Heart left ventricle (tissue), 16 donors: ENCODE measurements at places on chromosomes 7 and 10. TPM values are rescaled to one million over a fixed set of nuclear protein-coding genes. Genes with fewer than 3 reads are reported as not detected.

GRCh38 chr7:2540641-2541051 is 14.7 kb downstream of the BRAT1 start:
- H3K36me3 ChIP-seq, result peaks cover 72% of the 10 kb centered on the region
- no peak overlapping the region for H3K27ac ChIP-seq
- no peak for DNase-seq

GRCh38 chr10:18149196-18149800 is 9.1 kb downstream of the CACNB2 start:
- DNase-seq, result no peak
- H3K4me3 ChIP-seq, result no peak overlapping the region
- H3K4me1 ChIP-seq, result peaks cover 12% of the 10 kb centered on the region

DNA sequence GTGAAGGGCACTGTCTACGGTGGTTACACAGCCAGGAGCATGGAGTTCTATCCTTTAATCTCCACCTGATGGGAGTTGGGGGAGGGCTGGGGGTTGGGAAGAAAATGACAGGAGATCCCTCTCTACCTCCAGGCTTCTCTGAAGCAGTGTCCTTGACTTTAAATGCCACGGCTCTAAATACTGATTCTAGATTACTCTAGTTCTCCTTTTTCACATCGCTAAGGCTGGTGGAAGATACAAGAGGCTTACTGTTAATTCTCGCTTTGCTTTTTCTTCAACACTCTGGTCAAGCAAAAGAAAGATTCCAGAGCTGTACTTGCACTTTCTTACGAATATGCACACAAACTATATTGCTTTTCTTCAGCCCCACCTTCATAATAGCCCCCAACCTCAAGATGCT is 30.5 kb downstream of the ARL3 start:
- peaks cover 10% of the 10 kb centered on the region for H3K36me3 ChIP-seq
- peaks cover 8% of the 10 kb centered on the region for H3K4me1 ChIP-seq

Gene ACTR3C
- 3.7 TPM for total RNA-seq

DNA sequence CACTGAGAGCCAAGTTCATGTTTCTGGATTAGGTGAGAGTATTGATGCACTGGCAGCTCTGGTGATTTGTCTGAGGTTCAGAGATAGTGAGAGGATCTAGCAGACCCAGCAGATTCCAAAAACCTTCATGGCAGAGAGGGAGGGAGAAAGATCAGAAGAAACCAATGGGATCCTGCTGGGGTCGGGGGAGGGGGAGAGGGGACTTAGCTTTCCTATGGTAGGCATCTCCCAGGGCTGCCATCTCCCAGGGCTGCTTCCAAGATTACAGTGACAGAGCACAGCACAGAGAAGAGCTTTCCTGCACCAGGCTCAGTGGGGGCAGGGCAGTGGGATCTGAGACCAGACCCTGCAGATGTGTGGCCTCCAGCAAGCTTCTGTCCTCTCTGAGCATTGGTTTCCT is 76.8 kb upstream of the GDF10 start:
- no peaks in the 10 kb centered on the region for H3K4me1 ChIP-seq
- H3K27me3 ChIP-seq, result peaks cover 7% of the 10 kb centered on the region
- no peak overlapping the region for H3K4me3 ChIP-seq
- no peaks in the 10 kb centered on the region for H3K36me3 ChIP-seq

GRCh38 chr7:127905491-127906330 is 125.5 kb downstream of the LRRC4 start:
- H3K36me3 ChIP-seq, result no peaks in the 10 kb centered on the region
- no peak overlapping the region for H3K4me3 ChIP-seq
- H3K27ac ChIP-seq, result no peak overlapping the region
- DNase-seq, result no peak
- H3K4me1 ChIP-seq, result no peaks in the 10 kb centered on the region

GRCh38 chr10:102009801-102010425 is 46.1 kb downstream of the ARMH3 start:
- H3K27ac ChIP-seq, result no peak overlapping the region
- peak; percentile 40 for DNase-seq
- peaks cover 5% of the 10 kb centered on the region for H3K4me1 ChIP-seq
- no peak overlapping the region for H3K4me3 ChIP-seq

GRCh38 chr10:24958091-24958720 is 5.8 kb upstream of the PRTFDC1 start:
- no peaks in the 10 kb centered on the region for H3K36me3 ChIP-seq
- peak overlapping the region; percentile 64 for H3K27ac ChIP-seq

DNA sequence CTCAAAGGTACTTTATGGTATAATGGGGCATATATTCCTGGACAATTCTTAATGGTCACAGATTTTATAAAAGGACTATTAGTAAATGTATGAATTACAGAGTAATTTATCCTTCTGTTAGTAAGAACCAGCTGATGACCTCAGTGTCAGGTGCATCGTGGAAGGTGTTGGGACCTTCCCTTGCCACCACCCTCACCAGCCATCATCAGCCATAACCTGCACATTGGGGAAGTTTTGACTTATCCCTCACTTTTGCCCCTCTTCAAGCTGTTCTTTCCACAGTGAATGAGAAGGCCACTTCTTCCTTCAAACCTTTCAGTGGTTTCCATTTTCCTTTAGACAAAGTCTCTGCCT is 52.2 kb downstream of the FIGNL1 start:
- no peak overlapping the region for H3K27ac ChIP-seq
- no peaks in the 10 kb centered on the region for H3K4me1 ChIP-seq
- H3K4me3 ChIP-seq, result no peak overlapping the region
- H3K36me3 ChIP-seq, result no peaks in the 10 kb centered on the region

GRCh38 chr7:152876749-152877148 is 117.2 kb downstream of the ACTR3B start:
- no peaks in the 10 kb centered on the region for H3K4me1 ChIP-seq
- no peaks in the 10 kb centered on the region for H3K36me3 ChIP-seq
- no peaks in the 10 kb centered on the region for H3K27me3 ChIP-seq
- H3K27ac ChIP-seq, result no peak overlapping the region
- no peak overlapping the region for H3K4me3 ChIP-seq

Gene XPNPEP1
- total RNA-seq, result 34.4 TPM

Gene AOC1
- total RNA-seq, result 0.94 TPM

DNA sequence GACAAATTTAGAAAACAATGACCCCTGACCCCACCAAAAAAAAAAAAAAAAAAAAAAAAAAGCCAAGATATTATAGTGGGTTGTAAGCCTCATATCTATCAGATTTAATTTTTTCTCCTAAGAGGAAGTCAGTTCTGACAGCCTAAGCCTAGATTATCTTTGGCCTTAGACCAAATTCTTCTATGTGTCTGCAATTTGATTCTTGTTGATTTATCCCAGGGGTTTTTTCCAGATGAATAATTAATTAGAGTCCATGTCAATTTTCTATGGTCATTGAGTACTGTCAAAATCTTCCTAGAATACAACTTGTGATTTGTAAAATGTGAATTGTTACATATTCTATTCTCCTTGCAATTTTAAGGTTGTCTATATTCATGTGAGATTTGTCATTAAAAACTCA is 151.6 kb upstream of the CACNA2D1 start:
- H3K27me3 ChIP-seq, result no peaks in the 10 kb centered on the region
- DNase-seq, result no peak
- peaks cover 5% of the 10 kb centered on the region for H3K4me1 ChIP-seq
- no peaks in the 10 kb centered on the region for H3K36me3 ChIP-seq

Gene ZMIZ2
- total RNA-seq, result 44.6 TPM

GRCh38 chr10:104427989-104428388 is 74.4 kb downstream of the CFAP58 start:
- no peaks in the 10 kb centered on the region for H3K36me3 ChIP-seq
- no peak overlapping the region for H3K4me3 ChIP-seq
- H3K27me3 ChIP-seq, result no peaks in the 10 kb centered on the region
- H3K4me1 ChIP-seq, result no peaks in the 10 kb centered on the region
- no peak overlapping the region for H3K27ac ChIP-seq

GRCh38 chr10:103820101-103821062 is 35.0 kb downstream of the SH3PXD2A start:
- no peak overlapping the region for H3K4me3 ChIP-seq
- no peak overlapping the region for H3K27ac ChIP-seq
- H3K4me1 ChIP-seq, result peaks cover 68% of the 10 kb centered on the region
- peak; percentile 83 for DNase-seq
- H3K36me3 ChIP-seq, result no peaks in the 10 kb centered on the region

Gene AKR1D1
- total RNA-seq, result not detected

DNA sequence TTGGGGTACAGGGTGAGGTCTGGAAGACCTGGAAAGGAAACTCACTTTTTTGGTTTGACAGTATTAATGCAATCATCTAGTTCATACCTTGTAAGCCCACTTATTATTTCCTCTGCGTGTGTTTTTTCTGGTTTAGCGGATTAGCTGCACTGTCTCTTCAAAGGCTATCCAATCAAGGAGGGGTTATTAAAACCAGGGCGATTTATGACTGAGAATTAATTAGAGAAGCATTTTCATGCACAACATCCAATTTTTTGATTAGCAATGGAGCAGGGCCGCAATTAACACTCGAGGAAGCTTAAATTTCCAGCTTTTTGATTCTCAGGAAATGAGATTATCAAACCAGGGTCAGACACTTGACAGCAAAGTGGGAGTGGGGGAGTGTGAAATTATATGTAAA is 248.9 kb downstream of the EXOC4 start:
- no peaks in the 10 kb centered on the region for H3K36me3 ChIP-seq
- no peak for DNase-seq
- no peak overlapping the region for H3K27ac ChIP-seq

DNA sequence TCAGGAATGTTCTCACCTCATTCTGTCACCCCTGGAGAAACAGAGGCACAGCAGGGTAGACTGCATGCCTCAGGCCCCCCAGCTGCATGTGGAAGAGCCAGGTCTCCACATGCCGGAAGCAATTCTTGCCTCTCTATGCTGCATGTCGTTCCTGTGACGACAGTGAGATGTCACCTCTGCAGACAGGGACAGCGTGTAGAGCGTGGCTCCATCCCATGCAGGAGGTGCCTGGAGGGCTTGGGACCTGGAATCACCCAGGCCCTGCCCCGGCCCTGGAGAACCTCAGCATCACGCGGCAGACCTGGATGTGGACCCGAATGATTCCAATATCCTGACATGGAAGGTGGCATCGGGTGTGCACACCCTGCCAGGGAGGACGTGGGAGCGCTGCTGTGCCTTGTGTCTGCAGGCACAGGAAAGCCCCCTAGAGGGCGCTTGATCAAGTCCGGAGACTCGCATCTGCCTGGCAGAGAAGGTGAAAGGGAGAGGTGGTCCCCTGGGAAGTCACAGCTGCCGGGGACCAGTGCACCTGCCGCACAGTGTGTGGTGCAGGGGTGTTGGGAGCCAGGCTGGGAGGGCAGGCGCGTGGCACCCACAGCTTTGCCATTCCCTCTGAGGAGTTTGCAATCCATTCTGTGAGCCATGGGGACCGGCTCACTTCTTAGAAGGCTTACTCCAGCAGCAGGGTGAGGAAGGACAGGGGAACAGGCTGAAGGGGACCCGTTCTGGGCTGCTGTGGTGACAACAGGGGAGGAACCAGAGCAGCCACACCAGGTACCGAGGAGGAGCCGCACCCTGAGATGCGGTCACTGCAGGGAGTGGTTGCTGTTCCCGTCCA is 45.3 kb upstream of the EN2 start:
- H3K27ac ChIP-seq, result no peak overlapping the region
- H3K4me1 ChIP-seq, result no peaks in the 10 kb centered on the region

DNA sequence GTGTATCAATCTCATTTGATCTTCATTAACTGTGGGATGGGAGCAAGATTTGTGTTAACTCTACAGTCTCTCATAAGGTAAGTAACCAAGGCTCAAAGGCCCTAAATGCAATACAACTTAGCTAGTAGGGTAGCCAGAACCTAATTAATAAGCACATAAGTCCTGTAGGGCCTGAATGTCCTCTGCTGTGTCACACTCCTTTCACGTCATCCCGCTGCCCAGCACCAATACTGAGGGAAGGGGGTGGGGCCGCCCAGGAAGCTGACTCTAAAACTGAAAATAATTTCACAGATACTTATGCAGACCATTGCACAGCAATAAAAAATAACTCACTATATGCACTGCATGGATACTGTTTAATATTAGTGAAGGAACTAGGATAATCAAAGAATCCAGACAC is 13.7 kb downstream of the CCDC6 start:
- peaks cover 26% of the 10 kb centered on the region for H3K4me1 ChIP-seq
- H3K4me3 ChIP-seq, result no peak overlapping the region

GRCh38 chr10:89348481-89348880 is 20.7 kb downstream of the IFIT3 start:
- H3K27ac ChIP-seq, result peak overlapping the region; percentile 39
- H3K4me3 ChIP-seq, result no peak overlapping the region
- H3K27me3 ChIP-seq, result no peaks in the 10 kb centered on the region

- H3K4me3 ChIP-seq, result no peak overlapping the region
- H3K27me3 ChIP-seq, result no peaks in the 10 kb centered on the region
- no peak for DNase-seq
- no peak overlapping the region for H3K27ac ChIP-seq
- H3K36me3 ChIP-seq, result peaks cover 11% of the 10 kb centered on the region
Measured at GRCh38 chr7:977326-978048, 2.1 kb upstream of the COX19 start.

Gene UPK3BL1
- total RNA-seq, result 13.7 TPM

Gene WDR86
- total RNA-seq, result not detected

DNA sequence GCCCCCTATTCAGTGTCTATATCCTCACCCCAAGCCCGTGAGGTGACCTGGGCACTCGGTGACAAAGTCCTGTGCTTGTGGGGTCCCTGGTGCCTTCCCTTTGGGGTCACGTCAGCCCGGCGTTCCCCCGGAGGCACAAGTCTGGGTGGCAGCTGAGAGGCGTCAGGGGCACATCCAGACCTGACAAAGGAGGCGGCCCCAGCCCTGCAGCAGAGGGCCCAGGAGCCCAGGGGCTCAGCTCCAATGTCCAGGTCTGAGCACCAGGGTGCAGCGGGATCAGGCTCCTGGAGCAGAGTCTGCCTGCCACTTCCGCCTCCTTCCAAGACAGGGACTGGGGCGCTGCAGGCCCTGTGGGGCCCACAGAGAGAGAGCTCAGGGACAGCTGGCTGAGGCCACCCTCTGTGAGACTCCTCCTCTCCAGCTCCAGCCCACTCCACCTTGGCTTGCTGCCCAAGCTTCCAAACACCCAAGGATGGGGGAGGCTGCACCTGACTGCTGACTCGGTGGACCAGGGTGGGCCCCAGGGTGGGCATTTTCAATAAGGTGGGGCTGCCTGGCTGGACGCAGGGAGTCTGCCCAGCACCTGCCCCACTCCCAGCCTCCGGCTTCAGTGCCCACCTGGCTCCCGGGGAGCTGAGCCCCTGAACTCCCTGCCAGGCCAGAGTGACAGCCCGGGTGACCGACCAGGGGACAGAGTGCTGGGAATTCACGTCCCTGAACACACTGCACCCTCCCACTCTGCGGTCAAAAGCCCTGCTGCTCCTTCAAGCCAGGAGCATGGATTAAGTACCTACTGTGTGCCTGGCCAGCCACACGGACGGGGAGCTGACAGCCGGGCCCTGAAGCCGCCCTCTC is 1.0 kb upstream of the KNDC1 start:
- no peak for DNase-seq
- peaks cover 38% of the 10 kb centered on the region for H3K27me3 ChIP-seq
- H3K4me1 ChIP-seq, result peaks cover 12% of the 10 kb centered on the region
- no peaks in the 10 kb centered on the region for H3K36me3 ChIP-seq
- H3K4me3 ChIP-seq, result no peak overlapping the region

- peak; percentile 41 for DNase-seq
- no peak overlapping the region for H3K4me3 ChIP-seq
- no peaks in the 10 kb centered on the region for H3K27me3 ChIP-seq
Measured at GRCh38 chr10:35564341-35564968, 40.7 kb upstream of the GJD4 start.

GRCh38 chr10:115895166-115895565 is 377.8 kb downstream of the GFRA1 start:
- H3K27ac ChIP-seq, result no peak overlapping the region
- no peaks in the 10 kb centered on the region for H3K27me3 ChIP-seq
- H3K4me3 ChIP-seq, result no peak overlapping the region
- no peak for DNase-seq
- no peaks in the 10 kb centered on the region for H3K4me1 ChIP-seq
